Activated CD8-positive, alpha-beta memory T cell treated with anti-CD3 and anti-CD28 coated beads for 24 hours (primary cell): ENCODE measurements at places on chromosomes 16 and 17.

DNA sequence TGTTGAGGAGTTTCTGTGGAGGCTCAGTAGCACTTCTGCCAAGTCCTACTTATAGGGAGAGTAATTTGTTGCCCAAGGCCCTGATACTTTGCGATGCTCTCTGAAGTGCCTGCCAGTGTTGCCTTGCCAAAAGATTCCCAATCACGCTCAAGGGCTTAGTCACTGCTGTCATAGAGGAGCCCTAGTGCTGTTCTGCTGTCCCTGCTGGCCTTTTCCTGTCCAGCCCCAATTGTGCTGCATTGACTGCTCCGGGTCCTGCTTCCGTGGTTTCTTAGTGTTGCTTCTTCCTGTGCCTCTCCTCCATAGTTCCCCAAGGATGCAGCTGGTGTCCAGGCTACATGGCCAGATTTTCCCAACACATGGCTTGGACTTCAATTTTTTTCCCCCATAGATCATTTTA, 13.9 kb downstream of the NUP93 start:
- DNase-seq: no peak

GRCh38 chr16:74117798-74118197, 178.8 kb upstream of the PSMD7 start:
- no peak for DNase-seq

- no peak for DNase-seq
Observed at GRCh38 chr17:47603830-47604597, 45.7 kb upstream of the KPNB1 start.

- DNase-seq: no peak
Observed at GRCh38 chr17:63041722-63042121, 75.7 kb downstream of the TANC2 start.

DNA sequence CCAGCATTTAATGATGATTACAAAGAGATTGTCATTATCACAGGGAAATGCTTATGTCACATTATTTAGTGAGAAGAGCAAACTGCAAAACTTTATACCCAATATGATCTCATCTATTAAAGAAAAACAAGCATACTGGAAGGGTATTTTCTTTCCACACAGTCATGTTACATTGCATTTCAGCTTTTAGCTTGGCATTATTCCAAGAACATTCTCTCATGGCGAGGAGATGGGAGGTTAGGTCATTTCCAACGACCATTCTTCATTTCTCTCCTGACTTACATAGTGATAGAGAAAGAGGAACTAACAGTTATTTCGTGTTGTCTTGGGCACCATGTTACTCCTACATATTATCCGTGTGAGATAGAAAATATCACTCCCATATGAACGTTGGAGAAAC, 309.4 kb upstream of the XYLT1 start:
- no peak for DNase-seq

GRCh38 chr16:67919622-67920221, 11.9 kb downstream of the CTRL start:
- DNase-seq: no peak

DNA sequence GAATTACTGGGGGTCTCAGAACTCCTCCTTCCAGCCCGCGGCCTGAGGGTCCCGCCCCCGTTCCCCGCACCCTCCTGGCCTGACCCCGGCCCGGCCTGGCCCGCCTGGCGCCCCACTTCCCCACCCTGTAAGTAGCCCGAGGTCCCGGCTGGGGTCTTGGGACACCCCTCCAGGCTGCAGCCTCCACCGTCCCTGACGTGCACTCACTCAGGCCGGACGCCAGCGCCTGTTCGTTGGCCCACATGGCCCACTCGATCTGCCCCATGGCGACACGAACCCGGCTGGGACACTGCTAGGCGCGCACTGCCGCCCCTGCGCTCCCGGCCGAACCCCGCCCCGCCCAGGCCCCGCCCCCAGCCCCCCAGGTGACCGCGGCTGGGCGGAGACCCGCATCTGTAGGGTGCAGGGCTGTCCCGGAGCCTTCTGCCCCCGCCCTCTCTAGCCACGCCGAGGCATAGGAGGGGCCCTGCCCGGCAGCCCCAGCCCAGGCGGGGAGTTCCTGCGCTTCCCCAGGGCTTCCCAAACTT, at the start of gene CYBA:
Gene CYBA, minus strand, starts transcription at position 305 of the 527 bp plus-strand sequence. Its CDS starts 40 bp downstream, at position 265.
- peak; percentile 93 for DNase-seq
